ENCODE measurements at places on chromosomes 2 and 18.

DNA sequence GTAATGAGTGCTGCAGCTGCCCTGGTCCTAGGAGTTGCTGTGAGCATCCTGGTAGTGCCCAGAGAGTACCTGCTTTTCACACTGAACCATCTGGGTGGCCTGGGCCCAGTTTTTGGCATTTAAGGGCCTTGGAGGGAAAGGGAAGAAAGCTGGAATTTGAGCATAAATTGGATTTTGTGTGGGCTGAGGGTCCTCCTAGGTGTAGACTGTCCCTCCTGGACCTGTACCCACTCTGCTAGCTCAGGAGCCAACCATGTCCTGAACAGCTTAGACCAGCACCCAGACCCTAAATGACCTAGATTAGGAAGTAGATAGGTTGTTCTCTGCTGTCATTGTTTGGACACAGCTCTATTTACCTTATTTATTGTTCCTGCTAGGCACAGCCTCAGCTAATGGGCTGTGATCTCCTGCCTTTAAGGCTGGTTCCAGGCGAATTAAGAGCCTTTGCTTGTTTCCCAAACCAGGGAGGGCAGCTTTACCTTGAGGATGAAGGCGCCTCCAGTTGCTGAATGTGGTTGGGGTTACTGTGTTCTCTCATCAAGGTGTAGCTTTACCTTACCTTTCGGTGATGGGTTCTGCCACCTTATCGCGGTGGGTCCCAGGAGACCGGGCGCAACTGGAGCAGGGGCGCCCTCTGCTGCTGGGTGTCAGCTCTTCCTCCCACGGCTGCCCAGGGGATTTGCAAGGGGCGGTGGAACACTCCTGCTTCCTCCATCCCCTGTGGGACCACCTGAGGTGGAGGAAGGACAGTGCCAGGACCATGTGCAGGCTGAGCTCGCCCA, 34.4 kb downstream of the ITGA6 start:
- DNase-seq, result no peak

GRCh38 chr2:23658466-23658942, 268.4 kb downstream of the ATAD2B start:
- DNase-seq, result no peak

DNA sequence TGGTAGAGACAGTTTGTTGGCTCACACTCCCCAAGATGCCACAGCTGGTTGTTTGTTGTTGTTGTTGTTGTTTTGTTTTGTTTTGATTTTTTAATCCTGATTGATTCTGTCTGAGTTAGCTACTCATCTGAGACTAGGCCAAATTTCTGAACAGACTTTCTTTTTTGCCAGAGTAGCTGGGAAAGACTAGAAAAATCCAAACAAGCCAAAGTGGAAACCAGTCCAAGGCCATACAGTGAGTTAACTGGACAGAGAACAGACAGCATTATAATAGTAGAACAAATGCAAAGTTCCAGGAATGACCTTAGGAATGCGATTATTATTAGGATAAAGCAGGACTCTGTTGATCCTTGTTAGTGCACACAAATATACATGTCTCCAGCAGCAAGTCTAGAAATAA, 43.8 kb upstream of the CYP26B1 start:
- DNase-seq, result no peak

- DNase-seq, result no peak
These were observed 95.5 kb downstream of the THNSL2 start for GRCh38 chr2:88265352-88266303.

DNA sequence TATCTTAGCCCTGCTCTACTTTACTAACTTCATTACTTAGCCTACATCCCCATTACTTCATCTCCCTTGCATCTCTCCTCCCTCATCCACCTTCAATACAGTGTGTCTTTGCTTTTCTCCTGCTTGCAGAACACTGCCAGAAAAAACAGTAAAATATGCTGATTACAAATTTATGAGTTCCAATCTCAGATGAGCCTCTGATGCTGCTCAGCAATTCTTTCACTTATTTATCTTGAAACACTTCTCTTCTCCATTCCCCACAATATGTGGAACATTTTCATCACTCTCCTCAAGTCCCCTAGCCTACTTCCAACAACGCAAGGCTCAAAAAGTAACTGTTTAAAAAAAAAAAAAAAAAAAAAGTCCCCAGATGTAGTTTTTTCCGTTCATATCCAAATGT, 7.1 kb downstream of the VPS54 start:
- no peak for DNase-seq

DNA sequence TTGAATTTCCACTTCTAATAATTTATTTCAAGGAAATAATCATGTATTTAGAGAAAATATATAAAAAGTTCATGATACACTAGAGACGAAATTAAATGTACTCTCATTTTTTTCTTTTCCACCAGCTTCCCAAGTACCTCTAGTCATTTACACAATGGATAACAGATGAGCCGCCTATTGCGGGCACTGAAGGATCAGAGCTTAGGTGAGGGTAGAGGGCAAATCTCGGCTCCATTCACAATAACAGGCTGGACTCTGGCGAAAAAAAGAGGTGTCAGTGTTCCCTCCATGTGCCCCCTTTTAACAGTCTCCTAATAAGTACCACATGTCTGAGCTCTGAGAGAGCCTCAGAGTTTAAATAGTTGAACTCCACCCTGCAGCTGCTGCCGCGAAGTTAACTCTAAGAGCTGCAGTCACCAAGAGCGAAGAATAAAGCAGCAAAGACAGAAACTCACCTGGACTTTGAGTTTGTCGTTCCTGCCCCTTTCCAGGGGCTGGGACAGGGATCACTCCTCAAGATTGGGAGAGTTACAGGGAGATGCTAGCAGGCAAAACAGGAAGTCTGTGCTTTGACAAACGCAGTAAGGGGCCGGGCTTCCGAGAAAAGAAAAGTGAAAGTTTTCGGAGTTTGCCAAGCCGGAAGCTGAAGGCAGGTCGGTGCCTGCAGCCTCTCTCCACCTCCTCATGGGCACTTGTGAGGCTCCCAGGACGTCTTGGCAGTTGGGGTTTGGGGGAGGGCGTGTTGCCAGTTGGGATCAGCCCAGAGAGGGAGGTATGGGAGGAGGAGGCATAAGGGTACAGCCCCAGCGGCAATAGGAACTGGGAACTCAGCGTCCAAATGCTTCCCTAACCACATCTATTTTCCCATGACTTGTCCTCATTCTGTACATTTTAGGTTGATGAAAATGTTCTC, at the start of gene SP110:
SP110 (minus strand) TSS at position 566 of the 913 bp plus-strand sequence. CDS start 3,057 bp downstream, outside the sequence.
- peak; percentile 61 for DNase-seq

- no peak for DNase-seq
These were observed 31.5 kb downstream of the CCNT2 start for GRCh38 chr2:134949981-134950708.

GRCh38 chr18:62938006-62938405, 222.7 kb downstream of the PHLPP1 start:
- DNase-seq, result no peak

DNA sequence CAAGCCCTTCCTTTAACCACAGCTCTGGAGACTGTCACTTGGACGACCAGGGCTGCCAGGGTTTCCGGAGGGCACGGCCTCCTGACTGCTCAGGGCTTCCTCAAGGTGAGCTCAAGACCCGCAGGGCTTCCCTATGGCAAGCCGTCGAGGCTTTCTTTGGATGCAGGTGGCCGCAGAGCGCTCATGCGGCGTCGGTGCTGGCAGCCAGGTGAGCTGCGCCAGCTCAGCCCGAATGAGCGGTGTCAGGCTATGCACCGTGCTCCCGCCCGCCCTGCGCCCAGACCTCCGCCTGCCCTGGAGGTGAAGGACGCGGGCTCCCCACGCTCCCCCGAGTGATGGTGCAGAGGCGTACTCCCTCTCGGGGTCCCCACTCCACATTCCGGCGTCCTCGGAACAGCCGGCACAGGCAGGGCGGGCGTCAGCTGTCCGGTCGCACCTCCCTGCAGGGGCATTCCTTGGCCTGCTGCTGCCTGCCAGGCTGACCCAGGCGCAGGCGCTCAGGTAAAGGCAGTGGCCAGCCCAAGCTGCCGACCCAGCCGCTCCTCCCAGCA, 20.8 kb upstream of the TUBB6 start:
- no peak for DNase-seq

- DNase-seq, result no peak
These were observed 61.4 kb downstream of the SLC4A3 start for GRCh38 chr2:219688560-219689445.

DNA sequence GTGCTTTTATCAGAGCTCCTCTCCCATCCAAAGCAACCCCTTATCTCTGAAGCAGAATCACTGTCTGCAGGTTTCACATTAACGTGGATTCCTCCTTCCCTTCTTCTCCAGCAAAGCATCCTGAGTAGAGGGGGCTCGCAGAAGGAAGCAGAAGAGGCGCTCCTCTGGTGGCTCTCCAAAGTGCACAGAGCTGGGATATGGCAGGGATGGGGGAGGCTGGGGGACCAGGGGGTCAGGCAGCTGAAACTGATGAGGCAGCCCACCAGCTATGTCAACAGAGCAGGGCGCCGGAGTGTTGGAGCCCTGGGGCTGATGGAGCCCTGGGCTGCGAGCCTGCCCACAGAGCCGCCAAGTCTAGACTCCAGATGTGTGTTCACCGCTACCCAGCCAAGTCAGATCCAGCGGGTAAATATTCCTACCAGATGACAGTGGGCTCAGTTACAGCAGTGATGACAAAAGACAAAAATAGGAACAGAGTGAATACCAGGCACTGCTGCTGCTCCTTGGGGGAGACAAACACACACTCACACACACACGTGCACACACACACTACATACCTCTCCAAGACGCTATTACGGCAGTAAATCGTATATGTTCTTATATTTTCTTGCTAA, 678.3 kb upstream of the ID2 start:
- DNase-seq, result no peak

- no peak for DNase-seq
These were observed 13.4 kb downstream of the IL18RAP start for GRCh38 chr2:102436323-102436722.

GRCh38 chr18:15005313-15006130, 257.6 kb downstream of the ANKRD30B start:
- no peak for DNase-seq

DNA sequence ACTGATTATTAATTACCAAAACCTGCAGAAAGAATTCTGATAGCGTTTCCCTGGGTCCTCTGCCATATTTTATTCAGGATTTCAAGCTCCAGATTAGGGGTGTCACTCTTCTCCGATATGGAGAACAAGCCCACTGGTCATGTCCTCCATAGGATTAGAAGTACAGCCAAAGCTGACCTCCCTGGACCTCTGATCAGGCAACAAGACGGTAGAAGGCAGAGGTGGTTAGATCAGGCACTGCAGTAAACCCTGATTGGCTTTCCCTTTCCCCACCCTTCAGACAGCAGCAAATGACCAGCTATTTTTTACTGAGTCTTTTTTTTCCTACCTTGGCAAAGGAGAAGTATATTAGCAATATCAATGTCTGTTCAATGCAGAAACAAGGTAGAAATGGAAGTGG, 37.7 kb downstream of the SPC25 start:
- DNase-seq, result no peak

GRCh38 chr2:215022418-215022817, 116.0 kb downstream of the ABCA12 start:
- DNase-seq, result no peak

DNA sequence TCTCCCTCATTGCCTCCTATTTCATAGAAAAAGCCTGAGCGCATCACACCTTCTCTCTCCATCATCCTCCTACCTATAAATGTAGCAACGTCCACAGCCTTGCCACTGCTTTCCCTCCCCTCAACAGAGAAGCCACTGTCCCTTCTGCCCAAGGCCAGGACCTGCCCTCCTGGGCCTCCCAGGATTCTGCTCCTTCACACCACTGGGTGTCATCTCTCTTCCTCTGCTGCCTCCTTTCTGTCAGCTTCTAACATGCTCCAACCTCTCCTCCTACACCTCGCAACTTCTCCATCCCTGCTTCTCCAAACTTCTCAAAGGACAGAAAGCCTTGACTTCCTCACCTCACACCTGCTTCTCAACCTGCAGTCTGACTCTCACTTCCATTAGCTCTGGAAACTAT, 21.2 kb upstream of the ME2 start:
- DNase-seq, result no peak

DNA sequence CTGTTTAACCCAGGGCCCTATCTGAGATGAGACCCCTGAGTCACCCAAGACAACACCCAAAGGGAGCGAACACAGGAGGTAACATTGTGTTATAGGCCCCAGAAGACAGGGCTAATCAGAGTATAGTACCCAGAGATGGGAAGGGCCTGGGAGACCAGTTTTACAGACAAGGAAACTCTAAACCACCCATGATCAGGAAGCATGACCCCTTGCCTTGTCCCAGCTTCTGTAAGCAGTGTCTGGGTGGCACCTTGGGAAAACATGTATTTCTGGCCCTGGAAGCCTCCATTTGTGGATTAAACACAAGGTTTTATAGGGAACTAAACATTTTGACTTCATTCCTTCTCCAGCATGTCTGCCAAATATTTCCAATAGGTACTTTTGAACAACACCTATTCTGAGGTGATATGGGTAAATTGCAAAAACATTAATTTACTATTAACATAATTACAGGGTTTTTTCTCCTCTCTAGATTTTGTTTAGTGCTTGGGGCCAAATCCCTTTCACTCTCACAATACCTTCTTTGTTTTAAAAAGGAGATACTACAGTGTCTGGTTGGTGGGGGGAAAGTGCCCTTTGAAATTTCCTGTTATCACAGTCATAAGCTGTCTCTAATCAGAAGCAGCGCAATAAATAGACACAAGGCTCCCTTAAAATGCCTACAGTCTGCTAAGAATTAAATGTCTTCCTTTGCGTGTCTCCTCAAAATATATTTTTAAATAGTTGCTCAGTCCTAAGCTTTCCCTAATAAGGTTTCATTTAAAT, 341.1 kb downstream of the BCL11A start:
- no peak for DNase-seq

DNA sequence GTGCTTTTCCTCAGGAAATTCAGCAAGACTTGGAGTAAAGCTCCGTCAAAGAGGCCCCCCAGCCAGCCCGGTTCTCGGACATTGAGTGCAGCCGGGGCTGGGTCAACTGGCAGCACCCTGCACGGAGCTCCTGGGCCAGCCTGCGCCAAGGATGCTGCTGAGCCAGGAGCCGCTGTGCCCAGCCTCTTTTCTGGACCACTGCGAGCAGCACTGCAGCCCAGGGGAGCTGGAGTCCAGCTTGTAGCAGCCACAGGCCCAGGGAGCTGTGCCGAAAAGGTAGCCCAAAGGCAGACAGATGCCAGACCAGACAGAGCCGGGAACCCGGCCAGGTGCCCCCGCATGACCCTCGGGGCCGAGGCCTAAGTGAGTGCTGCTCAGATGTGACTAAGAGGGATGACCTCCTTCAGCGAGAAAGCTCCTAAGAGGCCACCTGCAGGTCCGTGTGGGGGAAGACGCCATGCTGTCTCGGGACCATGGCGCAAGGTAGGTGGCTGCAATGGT, 7.3 kb downstream of the CLHC1 start:
- peak; percentile 3 for DNase-seq

DNA sequence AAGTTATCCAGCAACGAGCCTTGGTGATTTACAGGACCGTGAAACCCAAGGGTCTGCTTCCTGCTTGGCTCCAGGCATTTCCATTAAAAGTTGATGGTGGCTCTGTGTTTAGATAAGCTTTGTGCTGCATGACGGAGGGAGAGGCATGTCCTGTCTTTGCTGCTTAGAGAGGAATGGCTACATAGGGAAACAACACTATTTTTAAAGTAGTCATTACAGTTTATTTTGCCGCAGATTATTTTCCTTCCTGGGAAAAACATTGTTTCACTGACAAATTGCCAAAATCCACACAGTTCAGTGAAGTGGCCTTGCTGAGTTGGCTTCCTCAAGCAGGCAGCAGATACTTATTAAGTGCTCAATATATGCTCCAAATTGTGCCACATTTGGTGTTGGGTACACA, 98.5 kb downstream of the THSD7B start:
- DNase-seq, result no peak
